T-helper 2 cell treated with Interferon-gamma antibody and Interleukin-4, amounts not matched to agents 100 ng/mL and 5 ng/mL, for 36 hours (primary cell): ENCODE measurements at places on chromosomes 4 and X. TPM values are rescaled to one million over a fixed set of nuclear protein-coding genes. Genes with fewer than 3 reads are reported as not detected.

Gene GUCY1B1
- total RNA-seq = 0.20 and 0.23 TPM in 2 replicates

Gene ENPP6
- total RNA-seq = 1.1 and 1.6 TPM in 2 replicates

Gene HSFX2
- 0.52 TPM in 1 of 2 replicates, not detected in the other for total RNA-seq

Gene EXOC1
- total RNA-seq = 28.1 and 29.9 TPM in 2 replicates

Gene PDHA1
- total RNA-seq = 125 and 129 TPM in 2 replicates

Gene MAGEB4
- not detected in 2 replicates for total RNA-seq
